ENCODE measurements at places on chromosomes 5 and 9.

- no peak for DNase-seq
These were observed 180.0 kb downstream of the KIF4B start for GRCh38 chr5:155193483-155194107.

DNA sequence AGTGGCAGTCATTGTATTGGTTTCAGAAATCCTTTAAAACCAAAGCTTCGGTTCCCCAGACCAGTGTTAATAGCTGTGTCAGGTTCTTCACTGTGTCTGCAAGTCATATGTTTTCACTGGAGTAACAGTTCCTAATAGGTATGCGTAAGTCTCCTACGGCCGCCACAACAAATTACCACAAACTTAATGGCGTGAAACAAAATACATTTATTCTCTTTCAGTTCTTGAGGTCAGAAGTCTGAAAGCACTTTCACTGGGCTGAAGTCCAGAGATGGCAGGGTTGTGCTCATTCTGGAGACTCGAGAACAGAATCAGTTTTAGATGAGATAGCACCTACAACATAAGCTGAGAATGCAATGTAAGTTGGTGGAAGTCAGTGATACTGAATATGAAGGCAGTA is 556.2 kb downstream of the TLE4 start:
- DNase-seq, result no peak

- DNase-seq, result no peak
These were observed 35.3 kb downstream of the PRDM6 start for GRCh38 chr5:123124126-123124858.

- DNase-seq, result no peak
These were observed 189.0 kb downstream of the SNCAIP start for GRCh38 chr5:122501089-122501435.

DNA sequence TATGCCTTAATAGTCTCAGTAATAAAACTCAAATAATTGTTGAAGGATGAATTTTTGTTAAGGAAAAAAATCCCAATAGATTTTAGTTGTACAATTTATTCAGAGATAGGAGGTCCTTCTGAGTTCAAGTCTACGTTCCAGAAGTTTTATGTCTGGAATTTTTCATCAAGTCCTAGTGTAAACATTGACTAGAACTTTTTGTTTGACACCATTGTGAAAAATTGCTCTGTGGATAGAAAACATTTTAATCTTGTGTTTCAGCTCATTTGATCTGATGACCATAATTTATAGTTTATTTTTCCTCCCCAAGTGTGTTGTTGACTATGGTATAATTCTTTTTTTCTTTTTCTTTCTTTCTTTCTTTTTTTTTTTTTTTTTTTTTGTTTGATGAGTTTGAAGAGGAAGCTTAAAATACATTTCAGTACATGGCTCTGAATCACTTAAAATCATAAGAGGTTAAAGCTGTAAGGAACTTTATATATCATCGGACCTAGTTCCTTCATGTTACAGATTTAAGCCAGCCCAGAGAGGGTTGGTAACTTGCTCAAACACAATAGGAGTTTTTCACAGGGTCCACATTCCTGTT is 20.7 kb downstream of the ITGA1 start:
- DNase-seq, result no peak

- DNase-seq, result no peak
These were observed 134.4 kb downstream of the GHR start for GRCh38 chr5:42557689-42558088.

DNA sequence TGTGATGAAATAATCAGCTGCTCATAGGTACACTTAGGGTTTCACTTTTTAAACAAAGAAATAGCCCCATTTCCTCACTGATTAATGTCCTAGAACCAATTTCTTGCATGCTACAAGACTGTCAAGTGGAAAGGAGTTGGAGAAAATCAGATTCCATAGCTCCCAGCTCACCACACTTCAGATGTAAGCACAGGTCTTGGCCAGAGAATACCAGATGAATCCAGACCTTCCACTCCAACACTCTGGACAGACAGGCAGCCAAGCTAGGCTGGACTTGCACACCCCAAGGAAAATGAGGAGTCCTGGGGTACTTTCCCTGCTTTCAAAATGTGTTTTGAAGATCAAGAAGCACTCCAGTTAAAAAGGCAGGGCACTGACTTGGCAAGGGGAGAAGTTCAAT is 68.5 kb downstream of the KLHL3 start:
- DNase-seq, result no peak

GRCh38 chr5:55030676-55031369 is 6.8 kb downstream of the GZMK start:
- no peak for DNase-seq

- no peak for DNase-seq
These were observed 715.5 kb downstream of the TLR4 start for GRCh38 chr9:118419676-118420075.

GRCh38 chr9:15416880-15417279 is 5.8 kb upstream of the SNAPC3 start:
- no peak for DNase-seq

DNA sequence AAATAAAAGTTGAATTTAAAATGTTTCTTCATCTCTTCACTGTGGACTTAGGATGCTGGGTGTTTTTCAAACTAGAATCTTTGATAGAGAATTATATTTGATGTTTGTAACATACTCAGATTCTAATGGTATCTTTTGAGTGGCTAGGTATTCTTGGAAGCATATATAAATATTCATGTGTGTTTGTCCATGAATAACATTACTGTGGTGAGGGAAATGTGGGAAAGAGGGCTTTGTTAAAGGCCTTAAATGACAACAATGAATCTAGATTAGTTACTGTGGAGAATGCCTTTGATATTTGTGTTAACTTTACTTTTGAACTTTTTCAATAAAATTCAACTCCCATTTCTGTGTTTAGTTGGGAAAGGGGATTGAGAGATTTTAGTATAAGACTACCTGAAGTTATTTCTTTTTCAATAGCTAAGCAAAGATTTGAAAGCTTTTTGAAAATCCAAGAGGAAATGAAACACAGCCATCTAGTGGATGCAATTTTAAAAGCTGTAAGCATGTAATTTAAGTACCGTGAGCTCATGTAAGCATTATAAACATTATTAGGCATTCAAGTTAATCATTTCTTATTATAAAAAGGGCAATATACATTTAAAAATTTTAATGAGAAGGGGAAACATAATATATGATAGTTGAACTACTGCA is 69.6 kb downstream of the CCDC171 start:
- DNase-seq, result no peak

DNA sequence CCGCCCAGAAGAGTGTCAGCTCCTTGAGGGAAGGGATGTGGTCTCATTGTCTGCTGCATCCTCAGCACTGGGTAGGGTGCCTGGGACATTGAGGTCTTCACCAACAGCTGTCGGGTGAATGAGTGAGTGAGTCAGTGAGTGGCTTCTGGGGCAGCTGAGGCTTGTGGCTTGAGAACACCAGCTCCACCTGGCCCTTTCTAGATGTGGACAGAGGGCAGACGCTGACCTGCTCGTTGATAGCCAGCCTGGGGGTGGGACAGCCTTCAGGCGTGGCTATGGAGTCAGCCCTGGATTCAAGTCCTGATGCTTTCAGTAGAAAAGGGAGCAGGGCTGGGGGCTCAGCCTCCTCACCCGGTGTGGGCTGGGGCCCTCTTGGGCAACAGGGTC is 215.1 kb downstream of the C9orf50 start:
- DNase-seq, result no peak

DNA sequence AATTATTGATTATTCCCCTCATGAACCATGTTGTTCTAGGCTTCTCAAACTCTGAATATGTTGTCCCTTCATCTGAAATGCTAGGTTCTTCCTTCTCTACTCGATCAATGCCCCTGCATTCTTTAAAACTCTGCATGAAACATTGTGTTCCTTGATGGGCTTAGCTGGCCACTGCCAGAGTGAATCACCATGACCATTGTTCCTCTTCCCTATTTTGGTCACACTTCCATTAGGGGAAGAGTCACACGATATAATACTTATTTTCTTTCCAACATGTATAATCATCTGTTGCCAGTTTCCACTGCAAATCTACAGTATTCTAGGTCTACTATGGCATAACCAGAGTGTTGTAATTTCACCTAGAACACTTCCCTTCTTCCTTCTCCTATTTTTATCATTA is 247.9 kb downstream of the TRPM3 start:
- no peak for DNase-seq

- DNase-seq, result no peak
These were observed 19.4 kb upstream of the HMCN2 start for GRCh38 chr9:130246126-130246525.

- no peak for DNase-seq
These were observed 105.1 kb downstream of the DEPDC1B start for GRCh38 chr5:60594715-60595477.

DNA sequence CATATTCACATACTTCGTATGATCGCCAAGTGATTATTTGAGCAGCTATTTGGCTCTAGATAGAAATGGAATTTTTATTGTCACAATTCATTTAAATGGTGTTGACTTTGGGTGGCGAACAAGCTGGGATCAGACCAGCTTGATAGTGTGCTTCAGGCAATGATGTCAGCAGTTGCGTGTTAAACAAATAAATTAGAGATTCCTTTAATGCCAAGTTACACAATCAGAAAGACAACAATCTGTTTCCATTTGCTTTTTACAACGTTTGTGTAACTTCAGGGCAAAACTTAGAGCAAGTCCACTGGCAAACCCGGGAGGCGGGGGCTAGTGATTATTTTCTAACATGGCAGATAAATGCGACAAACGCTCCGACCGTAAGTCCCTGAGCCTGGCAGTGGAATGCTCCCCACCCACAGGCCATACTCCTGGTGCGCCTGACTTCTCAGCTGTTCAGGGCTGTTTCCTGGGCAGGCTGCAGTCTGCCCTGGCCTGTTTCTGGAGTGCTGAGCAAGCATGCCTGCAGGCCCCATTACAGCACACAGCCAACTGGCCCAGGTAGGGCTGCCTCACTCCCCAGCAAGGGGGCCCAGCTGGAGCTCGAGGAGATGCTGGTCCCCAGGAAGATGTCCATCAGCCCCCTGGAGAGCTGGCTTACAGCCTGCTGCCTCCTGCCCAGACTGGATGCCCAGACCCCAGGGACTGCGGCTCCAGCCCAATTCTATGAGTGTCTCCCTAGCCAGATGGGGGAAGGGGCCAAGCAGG is 88.7 kb downstream of the BASP1 start:
- no peak for DNase-seq

- DNase-seq, result no peak
These were observed 20.9 kb upstream of the ZBTB43 start for GRCh38 chr9:126783949-126784348.

DNA sequence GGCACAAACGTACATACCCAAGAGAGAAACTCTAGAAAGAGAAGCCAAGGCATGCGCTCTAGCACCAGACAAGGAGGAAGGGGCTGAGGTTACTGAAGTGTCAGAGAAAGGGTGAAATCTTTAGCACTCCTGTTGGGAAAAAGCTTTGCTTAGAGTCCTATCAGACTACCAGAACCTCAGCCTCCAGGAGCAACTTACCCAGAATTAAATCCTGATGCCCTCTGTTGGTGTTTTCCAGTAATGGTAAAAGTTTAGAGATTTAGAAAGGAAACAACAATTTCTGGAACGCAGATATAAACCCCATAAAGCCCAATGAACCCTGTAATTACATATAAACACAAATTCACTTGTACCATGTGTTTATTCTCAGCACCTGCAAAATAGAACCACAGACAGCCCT is 33.2 kb upstream of the ASTN2 start:
- no peak for DNase-seq

DNA sequence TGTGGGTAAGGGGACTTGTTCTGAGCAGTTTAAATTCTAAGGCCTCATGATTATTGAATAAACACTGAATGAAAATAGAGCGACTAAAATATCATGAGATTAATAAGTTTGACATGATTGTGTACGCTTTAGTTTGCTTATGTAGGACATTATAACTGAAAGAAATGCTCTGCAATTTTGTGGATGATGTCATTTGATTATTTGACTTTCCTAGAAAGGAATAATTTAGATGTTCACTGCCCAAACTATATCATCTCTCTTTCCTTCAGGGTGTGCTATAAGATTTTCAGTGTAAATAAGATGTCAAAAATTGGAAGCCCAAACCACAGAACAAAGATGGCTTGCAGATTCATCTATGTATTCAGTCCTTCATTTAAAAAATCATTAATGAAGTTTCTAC is 115.7 kb upstream of the MTAP start:
- no peak for DNase-seq

DNA sequence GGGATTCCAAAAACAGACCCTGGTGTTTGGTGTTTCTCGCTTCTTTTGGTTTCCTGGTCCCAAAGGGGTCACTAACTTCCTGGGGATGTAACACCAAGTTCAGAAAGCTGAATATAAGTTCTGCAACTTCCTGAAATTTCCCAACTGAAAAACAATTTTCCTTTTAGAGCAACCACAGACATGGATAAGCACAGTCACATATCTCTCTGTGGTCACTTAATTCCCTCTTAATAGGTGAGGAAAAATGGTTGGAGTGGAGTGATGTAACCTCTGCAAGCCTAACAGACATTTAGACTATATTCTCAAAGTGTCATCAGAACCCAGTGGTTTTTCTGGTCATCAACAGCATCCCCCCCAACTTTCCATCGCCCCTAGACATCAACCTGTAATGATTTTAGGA is 135.3 kb downstream of the PRELID2 start:
- no peak for DNase-seq

DNA sequence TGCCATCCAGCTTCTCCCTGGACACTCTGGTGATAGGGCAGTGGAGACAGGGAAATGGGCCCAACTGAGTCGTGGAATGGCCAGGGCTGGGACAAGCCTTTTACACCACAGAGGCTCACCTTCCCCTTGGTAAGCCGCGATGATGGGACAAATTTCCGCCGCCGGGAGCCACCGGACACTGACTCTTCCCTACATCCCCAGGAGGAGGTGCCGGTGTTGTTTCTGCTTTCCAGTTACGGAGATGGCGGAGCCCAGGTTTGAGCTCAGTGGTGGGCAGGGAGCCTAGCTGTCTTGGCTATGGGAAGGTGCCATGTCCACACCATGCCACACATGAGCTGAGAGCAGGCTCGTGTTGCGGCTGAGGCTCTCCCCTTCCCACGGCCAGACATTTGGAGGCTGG is 19.9 kb upstream of the WNK2 start:
- no peak for DNase-seq

DNA sequence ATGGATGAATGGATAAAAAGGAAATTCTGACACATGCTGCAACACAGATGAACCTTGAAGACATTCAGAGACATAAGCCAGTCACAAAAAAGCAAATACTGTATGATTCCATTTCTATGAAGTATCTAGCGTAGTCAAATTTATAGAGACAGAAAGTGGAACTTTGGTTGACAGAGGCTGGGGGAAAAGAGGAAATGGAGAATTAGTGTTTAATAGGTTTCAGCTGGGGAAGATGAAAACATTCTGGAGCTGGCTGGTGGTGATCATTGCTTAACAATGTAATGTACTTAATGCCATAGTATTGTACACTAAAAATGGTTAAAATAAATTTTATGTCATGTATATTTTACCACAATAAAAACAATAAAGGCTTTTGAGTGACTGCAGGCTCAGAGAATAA is 24.2 kb downstream of the PPIC start:
- no peak for DNase-seq

DNA sequence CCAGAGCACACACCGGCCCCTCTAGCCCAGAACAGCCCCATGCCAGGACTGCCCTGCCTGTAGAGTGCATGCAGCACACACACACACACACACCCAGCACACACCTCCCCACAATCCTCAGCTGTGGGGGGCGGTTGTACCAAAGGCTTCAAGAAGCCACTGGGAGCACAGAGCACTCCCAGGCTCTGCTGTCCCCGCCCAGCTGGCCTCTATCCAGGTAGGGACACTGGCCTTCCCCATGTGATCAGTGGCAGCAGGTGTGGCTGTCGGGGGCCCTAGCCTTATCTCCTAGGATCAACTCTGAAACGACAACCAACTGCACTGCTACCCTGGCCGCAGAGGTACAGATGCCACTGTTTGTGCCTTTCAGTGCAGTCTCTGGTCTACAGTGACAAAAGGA is 2.0 kb downstream of the ANAPC2 start:
- no peak for DNase-seq

- DNase-seq, result no peak
These were observed 439.9 kb downstream of the GADD45G start for GRCh38 chr9:90044710-90045151.

All from activated CD8-positive, alpha-beta memory T cell treated with anti-CD3 and anti-CD28 coated beads for 4 hours (primary cell).